ENCODE measurements at places on chromosomes 2 and 18.

- no peak for DNase-seq
Observed at GRCh38 chr2:57880446-57880845, 166.2 kb upstream of the VRK2 start.

DNA sequence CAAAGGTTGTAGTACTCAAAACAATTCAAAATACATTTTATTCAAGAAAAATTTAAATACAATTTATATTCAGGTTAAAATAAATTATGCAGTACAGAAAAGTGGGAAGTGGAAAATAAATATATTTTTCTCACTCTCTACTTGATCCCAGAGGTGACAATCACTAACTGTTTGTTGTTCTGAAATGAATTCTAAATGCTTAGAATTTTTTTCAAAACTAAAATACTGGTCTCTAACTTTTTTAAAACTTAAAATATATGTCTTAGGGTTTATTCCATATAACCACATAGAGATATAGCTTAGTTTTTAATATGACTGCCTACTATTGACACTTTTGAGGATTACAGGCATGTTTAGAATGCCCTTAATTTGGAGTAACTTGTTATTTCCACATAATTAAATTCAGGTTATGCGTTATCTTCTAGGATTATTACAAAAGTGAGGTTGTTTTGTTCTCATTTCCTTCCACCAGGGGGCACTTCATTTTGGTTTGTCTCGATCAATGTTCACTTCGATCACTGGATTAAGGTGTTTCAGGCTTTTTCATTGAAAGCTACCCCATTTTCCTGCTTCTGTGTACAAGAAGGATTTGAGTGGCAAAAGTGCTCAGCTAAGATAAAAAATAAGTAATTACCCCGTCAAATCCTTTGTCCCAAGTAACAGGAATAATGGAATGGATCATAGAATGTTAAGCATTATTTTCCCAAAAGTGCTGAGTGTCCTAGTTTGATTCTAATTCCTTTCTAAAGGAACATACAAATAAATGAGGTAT lies 27.1 kb upstream of the TFPI start:
- no peak for DNase-seq

DNA sequence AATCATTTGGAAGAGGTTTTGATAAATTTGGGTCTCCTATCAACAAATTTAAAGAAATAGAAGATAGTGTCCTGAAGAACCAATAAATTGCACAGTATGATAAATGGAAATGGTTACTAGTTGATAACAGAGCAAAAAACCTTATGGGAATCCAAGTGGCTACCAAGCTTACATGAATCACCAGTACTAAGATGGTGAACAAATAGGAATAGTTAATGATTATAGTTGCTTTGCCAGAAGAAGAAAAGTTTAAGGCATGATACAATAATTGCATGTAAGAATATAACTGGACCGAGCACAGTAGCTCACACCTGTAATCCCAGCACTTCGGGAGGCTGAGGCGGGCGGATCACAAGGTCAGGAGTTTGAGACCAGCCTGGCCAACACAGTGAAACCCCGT lies 19.6 kb upstream of the INO80D start:
- DNase-seq, result no peak

- DNase-seq, result no peak
Observed at GRCh38 chr18:80068571-80069272, 34.5 kb downstream of the RBFA start.

- no peak for DNase-seq
Observed at GRCh38 chr18:57941841-57942489, 102.1 kb upstream of the NEDD4L start.

- no peak for DNase-seq
Observed at GRCh38 chr2:62794791-62795190, 89.3 kb downstream of the EHBP1 start.

DNA sequence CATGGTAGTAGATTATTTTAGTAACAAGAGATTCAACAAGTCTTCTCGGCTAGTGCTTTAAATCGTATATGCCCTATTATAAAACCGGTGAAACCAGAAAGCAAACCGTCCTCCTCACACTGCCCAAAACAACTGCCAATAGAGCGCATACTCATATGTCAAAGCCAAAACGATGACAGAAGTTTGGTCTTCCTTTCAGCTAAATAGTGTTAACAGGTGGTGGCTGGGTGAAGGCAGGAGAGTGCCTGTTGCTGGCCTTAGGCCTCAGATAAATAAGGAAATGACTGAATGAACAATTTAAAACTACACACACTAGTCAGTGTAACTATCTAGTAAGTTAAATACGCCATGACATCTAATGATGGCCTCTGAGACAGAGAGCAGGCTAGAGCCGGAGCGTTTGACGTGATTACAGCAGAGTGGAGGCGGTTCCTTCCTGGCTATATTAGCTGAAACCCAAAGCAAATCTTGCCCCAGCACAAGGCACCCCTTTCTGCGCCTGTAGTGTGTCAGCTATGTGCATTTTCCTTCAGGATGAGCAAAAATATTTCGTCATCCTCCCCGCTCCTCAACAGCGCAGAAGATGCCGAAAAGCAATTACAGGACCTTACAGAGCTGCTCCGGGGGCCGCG lies 1.6 kb downstream of the LONRF2 start:
- no peak for DNase-seq

GRCh38 chr18:23934252-23934651 lies 80.3 kb upstream of the TTC39C start:
- no peak for DNase-seq

DNA sequence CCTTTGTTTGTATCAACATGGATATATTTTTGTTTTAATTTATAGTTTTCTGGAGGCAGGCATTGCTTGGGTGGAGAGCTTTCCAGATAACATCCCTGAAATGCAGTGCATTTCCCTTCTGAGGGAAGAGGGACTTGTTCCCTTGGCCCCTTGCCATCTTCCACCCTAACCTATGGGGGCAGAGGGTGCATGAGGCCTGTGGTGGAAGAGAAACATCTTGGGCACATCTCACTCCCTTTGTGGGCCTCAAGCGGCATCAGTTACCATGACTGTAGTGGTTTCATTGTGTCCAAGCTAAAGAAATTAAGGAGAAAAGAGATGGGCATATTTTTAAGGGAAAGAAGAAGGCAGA lies 5.3 kb upstream of the RPL37A start:
- DNase-seq, result no peak

- no peak for DNase-seq
Observed at GRCh38 chr2:64865073-64865830, 123.9 kb upstream of the SLC1A4 start.

DNA sequence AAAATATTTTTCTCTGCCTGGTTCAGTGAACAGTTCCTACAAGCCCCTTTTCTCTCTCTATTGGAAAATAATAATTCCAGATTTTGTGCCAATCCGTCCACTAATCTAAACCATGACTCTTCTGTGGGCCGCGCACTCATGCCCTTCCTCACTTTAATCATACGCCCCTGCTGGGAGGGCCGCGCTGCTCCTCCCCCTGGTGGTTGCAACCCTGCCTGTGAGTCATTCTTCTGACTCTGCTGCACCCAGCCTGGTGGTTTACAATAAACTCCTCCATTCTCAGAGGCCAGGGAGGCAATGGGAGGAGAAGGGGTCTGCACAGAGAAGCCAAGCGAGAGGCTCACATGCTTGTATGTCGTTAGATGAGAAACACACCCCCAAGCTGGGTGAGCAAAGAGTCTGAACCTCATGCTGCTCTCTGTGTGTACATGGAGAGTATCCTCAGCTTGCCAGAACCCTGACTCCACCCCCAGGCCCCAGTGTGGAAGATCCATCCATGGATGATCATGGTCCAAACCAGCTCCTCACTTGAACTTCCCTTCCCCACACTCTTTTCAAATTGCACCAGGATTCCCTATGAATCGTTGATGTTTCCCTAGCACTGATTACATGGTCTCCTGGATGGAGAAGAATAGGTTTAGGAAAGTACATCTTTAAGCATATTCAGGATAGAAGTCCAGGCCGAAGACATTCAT lies 228.9 kb downstream of the ANKRD30B start:
- no peak for DNase-seq

- no peak for DNase-seq
Observed at GRCh38 chr2:110858135-110858725, 125.9 kb downstream of the ACOXL start.

DNA sequence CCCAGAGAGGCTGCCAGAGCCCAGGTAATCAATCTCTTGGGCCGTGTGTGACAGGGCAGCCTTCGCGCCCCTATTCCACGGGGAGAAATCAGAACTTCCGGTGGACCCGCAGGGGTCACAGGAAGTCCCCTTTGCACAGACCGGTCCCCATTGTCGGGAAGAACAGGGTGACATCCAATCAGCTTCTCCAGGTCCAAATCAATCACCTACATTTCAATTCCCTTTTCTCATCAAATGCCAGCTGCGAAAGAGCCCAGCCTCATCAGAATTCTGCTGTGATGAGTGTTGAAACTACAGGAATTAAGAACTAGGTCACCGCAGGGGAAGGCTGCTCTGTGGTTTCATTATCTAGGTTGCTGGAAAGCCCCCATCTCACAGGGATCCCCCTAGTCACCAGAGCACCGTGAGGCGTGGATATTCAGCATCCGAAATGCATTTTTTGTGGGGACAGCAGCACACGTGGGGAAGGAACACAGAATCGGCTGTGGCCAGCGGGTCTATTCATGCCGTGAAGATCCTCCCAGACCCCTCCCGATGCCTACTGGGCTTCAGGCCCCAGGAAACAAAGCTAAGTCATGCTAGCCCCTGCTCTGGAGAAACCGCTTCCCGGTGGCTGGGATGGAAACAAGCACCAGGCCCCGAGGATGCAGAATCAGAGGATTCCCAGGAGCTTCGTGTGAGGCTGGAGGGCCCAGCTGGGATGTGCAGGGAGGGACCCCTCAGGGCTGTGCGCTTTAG lies 193.7 kb upstream of the ID2 start:
- DNase-seq, result no peak

- no peak for DNase-seq
Observed at GRCh38 chr2:46848447-46848846, 67.2 kb downstream of the MCFD2 start.

DNA sequence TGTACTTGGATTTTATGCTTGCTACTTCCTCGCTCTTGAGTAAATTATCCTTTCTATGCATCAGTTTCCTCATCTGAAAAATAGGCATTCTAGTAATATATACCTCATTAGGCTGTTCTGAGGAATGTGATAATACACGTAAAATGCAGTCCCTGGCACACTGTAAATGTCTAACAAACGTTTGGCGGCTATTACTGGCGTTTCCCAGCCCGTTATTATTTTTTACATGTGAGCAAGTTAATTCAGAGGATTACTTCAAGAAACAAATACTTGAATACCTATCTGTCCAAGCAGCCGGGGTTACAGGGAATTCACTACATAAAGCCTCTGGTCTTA lies 586 bp upstream of the C2orf49 start:
- DNase-seq, result no peak

- no peak for DNase-seq
Observed at GRCh38 chr2:207167099-207167923, 1.6 kb upstream of the KLF7 start.

DNA sequence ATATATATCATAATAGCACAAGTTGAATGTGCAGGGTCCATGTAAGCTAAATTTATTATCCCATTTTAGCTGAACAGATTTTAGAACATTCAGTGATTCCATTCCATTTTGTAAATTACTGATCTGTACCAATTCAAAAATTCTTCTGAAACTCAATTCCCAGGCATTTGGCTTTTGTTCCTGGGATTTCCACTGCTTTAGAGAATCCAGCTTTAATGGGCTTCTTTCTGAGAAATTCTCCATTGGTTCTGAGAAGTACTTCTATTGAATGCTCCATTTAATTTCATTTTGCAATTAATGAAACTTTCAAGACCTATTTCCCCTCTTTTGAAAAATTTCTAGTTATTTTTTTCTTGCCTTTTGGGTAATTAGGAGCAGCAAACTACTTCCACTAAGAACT lies 36.8 kb downstream of the BCL2 start:
- DNase-seq, result no peak

- DNase-seq, result no peak
Observed at GRCh38 chr18:62767321-62767720, 52.0 kb downstream of the PHLPP1 start.

- DNase-seq, result no peak
Observed at GRCh38 chr18:23822590-23823385, 133.5 kb downstream of the LAMA3 start.

DNA sequence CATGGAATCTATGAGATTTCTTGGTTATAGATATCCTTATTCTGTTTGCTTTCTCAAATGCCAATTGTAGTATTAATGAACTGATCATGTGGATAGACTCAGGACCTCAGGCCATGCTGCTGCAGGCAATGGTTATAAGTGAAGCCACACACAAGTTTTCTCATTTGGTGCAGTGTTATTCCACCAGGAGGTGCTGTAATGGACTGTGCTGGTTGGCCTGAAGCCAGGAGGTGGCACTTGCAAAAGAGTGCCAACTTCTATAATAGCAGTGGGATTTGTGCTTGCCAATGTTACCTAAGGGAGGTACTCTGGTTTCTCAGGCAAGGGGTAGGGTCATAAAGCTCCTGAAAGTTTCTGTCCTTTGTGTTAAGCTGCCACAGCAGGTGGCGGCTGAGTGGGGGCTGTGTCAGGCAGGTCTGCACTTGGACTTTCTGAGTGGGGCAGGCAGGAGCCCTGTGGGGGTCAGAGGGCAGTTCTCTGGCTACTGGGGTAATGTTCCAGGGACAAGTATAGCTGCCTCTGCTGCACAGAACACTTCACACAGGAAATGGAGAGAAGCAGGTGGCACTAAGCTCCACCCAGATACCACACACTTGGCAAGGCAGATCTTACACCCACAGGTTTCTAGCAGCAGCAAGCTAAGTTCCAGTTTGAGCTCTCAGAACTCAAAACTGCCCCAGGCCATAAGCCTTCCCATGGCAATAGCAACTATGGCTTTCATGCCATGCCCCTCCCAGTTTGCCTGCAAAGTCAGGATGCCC lies 352.6 kb upstream of the CWC22 start:
- DNase-seq, result no peak
